ENCODE measurements at places on chromosomes 2 and 18.
A peak's percentile ranks its signal among the peaks of the same experiment; 100 is the strongest.

DNA sequence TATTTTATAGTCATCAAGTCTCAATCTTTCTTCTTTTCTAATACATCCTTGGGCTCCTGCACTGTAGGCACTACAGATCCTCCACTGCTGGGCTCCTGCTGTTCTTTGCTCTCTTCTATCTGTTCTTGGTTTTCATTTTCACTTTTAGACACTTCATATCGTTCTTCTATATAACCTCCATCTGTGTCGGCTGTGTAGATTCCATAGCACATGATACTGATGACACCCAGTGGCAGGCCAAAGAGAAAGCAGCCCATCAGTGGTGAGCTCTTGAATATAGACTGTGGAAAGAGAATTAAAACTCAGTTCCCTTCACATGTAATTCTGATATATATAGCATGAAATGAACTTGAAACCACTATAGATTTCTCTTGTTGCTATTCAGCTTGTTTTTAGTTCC, 38.0 kb downstream of the TMX3 start:
- H3K36me3 ChIP-seq, result peaks cover 3% of the 10 kb centered on the region
- H3K27me3 ChIP-seq, result no peaks in the 10 kb centered on the region
- no peak overlapping the region for H3K27ac ChIP-seq
- no peak for DNase-seq

DNA sequence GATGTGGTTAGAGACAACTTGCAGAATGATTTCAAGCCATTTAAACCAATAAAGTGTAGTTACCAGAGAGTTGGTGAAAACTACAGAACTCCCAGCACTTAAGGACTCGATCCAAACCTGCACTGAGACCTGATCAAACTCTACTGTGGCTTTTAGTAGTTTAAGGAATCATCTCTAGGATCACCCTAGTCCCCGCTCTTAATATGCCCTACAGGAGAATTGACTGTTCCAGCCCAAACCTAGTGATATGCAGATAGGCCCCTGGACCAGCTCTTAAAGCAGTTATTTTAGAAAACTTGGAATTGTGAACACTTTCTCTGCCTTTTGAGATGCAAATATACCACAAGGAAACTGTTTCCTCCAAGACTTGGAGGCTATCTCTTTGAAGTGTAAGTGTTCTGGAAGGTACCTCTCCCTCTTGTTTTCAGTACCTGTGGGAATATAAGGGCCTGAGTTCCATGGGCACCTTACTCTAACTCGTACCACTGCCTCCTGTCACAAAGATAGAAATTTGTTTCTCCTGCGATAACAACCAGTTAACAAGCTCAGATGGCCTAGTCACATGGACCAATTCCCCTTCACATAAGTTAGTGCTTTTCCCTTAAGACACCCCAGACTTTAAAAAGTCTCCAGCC, 1367.2 kb upstream of the SLC39A10 start:
- no peak overlapping the region for H3K4me3 ChIP-seq
- H3K4me1 ChIP-seq, result no peaks in the 10 kb centered on the region
- no peak for DNase-seq
- H3K27me3 ChIP-seq, result no peaks in the 10 kb centered on the region
- no peaks in the 10 kb centered on the region for H3K36me3 ChIP-seq

GRCh38 chr2:186697536-186697935, 3.7 kb downstream of the FAM171B start:
- H3K36me3 ChIP-seq, result no peaks in the 10 kb centered on the region
- DNase-seq, result no peak
- H3K27ac ChIP-seq, result no peak overlapping the region
- peaks cover 3% of the 10 kb centered on the region for H3K4me1 ChIP-seq

- no peak overlapping the region for H3K4me3 ChIP-seq
- peaks cover 16% of the 10 kb centered on the region for H3K36me3 ChIP-seq
- no peak for DNase-seq
- no peaks in the 10 kb centered on the region for H3K4me1 ChIP-seq
- H3K27me3 ChIP-seq, result no peaks in the 10 kb centered on the region
- no peak overlapping the region for H3K27ac ChIP-seq
Observed at GRCh38 chr2:201007584-201007998, 44.1 kb upstream of the ORC2 start.

- H3K36me3 ChIP-seq, result no peaks in the 10 kb centered on the region
- peak overlapping the region; percentile 83 for H3K27ac ChIP-seq
- DNase-seq, result peak; percentile 30
Observed at GRCh38 chr2:231483398-231484329, 19.4 kb upstream of the NCL start.

GRCh38 chr18:50662775-50663383, 103.0 kb downstream of the MAPK4 start:
- H3K4me3 ChIP-seq, result no peak overlapping the region
- no peaks in the 10 kb centered on the region for H3K27me3 ChIP-seq
- H3K4me1 ChIP-seq, result no peaks in the 10 kb centered on the region
- no peak overlapping the region for H3K27ac ChIP-seq
- DNase-seq, result no peak
- H3K36me3 ChIP-seq, result no peaks in the 10 kb centered on the region

DNA sequence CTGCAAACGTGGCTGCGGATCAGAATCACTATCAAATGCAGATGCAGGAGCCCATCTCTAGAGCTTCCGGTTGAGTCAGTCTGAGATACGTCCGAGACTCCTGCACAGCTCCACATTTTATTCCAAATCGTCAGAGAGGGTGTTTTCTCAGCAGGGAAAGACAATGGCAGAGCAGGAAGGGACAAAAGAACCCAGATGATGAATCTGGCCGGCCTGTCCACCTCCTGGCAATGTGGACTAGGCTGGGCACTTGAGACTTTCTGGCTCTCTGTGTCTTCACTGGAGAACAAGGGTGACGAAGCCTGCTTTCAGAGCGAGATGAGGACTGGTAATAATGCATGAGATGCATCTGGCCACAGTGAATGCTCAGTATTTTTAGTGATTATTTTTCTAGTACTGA, 255.9 kb upstream of the MYT1L start:
- H3K4me1 ChIP-seq, result no peaks in the 10 kb centered on the region
- no peaks in the 10 kb centered on the region for H3K36me3 ChIP-seq
- H3K27ac ChIP-seq, result no peak overlapping the region

GRCh38 chr18:76801567-76802505, 20.5 kb upstream of the ZNF236 start:
- H3K4me3 ChIP-seq, result peak overlapping the region; percentile 24
- peaks cover 5% of the 10 kb centered on the region for H3K4me1 ChIP-seq
- no peak overlapping the region for H3K27ac ChIP-seq
- H3K36me3 ChIP-seq, result no peaks in the 10 kb centered on the region
- no peak for DNase-seq
- H3K27me3 ChIP-seq, result no peaks in the 10 kb centered on the region

GRCh38 chr2:69209482-69209881, 177.5 kb downstream of the GFPT1 start:
- H3K4me1 ChIP-seq, result no peaks in the 10 kb centered on the region
- H3K4me3 ChIP-seq, result no peak overlapping the region
- no peaks in the 10 kb centered on the region for H3K36me3 ChIP-seq
- H3K27ac ChIP-seq, result no peak overlapping the region
- DNase-seq, result no peak
- H3K27me3 ChIP-seq, result no peaks in the 10 kb centered on the region

- no peak overlapping the region for H3K27ac ChIP-seq
- no peaks in the 10 kb centered on the region for H3K27me3 ChIP-seq
Observed at GRCh38 chr2:179571721-179572120, 289.7 kb downstream of the ZNF385B start.

DNA sequence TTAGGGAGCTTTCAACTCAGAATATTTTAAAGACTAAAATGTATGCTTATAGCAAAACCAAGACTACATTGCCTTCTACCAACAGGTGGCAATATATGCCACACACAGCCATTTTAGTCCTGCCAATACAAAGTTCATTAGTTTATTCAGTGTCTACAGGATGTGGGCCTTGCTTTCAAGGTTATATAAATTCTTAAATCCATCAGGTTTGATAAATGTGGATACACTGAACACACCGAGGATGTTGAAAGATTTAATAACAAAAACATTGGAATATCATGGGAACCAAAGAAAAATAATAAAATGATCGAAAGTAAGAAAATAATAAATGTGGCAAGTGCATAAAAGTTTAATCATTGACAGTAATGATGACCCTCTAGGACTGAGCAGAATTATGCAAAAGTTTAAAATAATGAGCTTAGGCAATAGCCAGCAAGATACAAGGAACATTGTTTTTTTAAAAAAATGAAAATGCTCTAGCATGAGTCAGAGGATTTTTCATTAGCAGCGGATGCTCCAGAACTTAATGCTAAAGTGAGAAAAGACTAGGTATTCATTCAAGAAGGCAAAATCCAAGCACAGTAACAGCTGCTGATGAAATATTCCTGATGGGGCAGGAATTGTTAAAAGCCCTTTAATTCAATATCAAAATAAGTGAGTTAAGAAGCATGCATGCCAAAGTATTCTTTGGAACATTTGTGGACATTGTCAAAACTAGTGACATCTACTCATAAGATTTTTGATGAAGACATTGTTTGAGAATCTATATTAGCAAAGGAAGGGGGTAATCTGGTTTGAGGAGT, 14.2 kb downstream of the SCN9A start:
- no peaks in the 10 kb centered on the region for H3K36me3 ChIP-seq
- no peak overlapping the region for H3K4me3 ChIP-seq
- no peak for DNase-seq
- H3K27me3 ChIP-seq, result no peaks in the 10 kb centered on the region

GRCh38 chr18:57859314-57859713, 56.2 kb upstream of the ATP8B1 start:
- H3K4me1 ChIP-seq, result no peaks in the 10 kb centered on the region
- no peak overlapping the region for H3K4me3 ChIP-seq
- no peaks in the 10 kb centered on the region for H3K36me3 ChIP-seq
- no peaks in the 10 kb centered on the region for H3K27me3 ChIP-seq

DNA sequence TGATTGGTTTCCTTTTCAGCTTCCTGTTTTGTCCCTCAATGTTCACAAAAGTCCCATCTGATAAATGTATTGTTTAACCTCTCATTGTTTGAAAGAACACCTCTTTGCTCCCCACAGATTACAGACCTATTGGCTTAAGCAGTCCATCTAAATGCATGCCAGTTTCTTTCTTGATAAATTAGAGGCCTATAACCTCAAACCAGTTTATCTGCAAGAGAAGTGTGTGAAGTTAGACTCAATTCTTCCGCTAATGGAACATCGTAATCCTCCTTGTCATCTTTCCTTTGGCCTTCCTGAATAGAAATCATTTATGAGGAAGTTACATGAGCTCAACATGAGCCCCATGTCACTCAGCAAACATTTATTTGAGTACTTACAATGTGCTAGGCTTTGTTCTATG, 74.0 kb downstream of the FRZB start:
- H3K36me3 ChIP-seq, result no peaks in the 10 kb centered on the region
- no peak overlapping the region for H3K4me3 ChIP-seq
- H3K27ac ChIP-seq, result no peak overlapping the region
- H3K4me1 ChIP-seq, result no peaks in the 10 kb centered on the region
- no peak for DNase-seq

- H3K27ac ChIP-seq, result no peak overlapping the region
- DNase-seq, result no peak
- H3K27me3 ChIP-seq, result no peaks in the 10 kb centered on the region
- H3K4me1 ChIP-seq, result no peaks in the 10 kb centered on the region
Observed at GRCh38 chr2:135637456-135638087, 104.1 kb upstream of the UBXN4 start.

GRCh38 chr2:173590276-173590861, 235.7 kb downstream of the CDCA7 start:
- H3K4me3 ChIP-seq, result no peak overlapping the region
- DNase-seq, result no peak
- H3K27me3 ChIP-seq, result no peaks in the 10 kb centered on the region
- H3K27ac ChIP-seq, result no peak overlapping the region
- no peaks in the 10 kb centered on the region for H3K4me1 ChIP-seq
- no peaks in the 10 kb centered on the region for H3K36me3 ChIP-seq

GRCh38 chr2:201127570-201127969, 11.6 kb downstream of the CFLAR start:
- no peaks in the 10 kb centered on the region for H3K27me3 ChIP-seq
- H3K36me3 ChIP-seq, result no peaks in the 10 kb centered on the region
- DNase-seq, result peak; percentile 59
- peak overlapping the region; percentile 76 for H3K27ac ChIP-seq
- peak overlapping the region; percentile 62 for H3K4me3 ChIP-seq
- peaks cover 75% of the 10 kb centered on the region for H3K4me1 ChIP-seq

- no peak overlapping the region for H3K4me3 ChIP-seq
- H3K36me3 ChIP-seq, result no peaks in the 10 kb centered on the region
- no peak for DNase-seq
- no peaks in the 10 kb centered on the region for H3K27me3 ChIP-seq
Observed at GRCh38 chr2:177430411-177430810, 37.8 kb downstream of the AGPS start.

DNA sequence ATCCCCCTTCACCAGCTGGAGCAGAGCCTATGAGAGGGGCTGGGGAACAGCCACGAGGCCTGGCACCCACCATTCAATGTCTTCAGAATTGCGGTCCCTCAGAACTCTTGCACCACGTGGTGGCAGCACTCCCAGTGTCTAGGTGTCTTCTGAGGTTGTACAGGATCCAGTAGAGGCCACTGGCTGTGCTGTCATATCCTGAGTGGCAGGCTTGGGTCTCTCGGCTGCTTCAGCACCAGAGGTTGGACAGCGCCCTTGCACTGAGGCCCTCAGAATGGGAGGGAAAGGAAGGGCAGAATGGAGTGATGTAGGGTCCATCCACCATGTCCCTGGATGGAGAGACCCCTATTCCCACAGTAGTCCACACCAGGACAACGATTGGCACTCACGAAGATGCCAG, 112.0 kb upstream of the TEKT4 start:
- H3K27ac ChIP-seq, result no peak overlapping the region
- no peak for DNase-seq
- H3K4me1 ChIP-seq, result no peaks in the 10 kb centered on the region
- H3K36me3 ChIP-seq, result no peaks in the 10 kb centered on the region

- DNase-seq, result no peak
- no peak overlapping the region for H3K4me3 ChIP-seq
- no peaks in the 10 kb centered on the region for H3K36me3 ChIP-seq
- H3K4me1 ChIP-seq, result no peaks in the 10 kb centered on the region
- H3K27me3 ChIP-seq, result no peaks in the 10 kb centered on the region
- no peak overlapping the region for H3K27ac ChIP-seq
Observed at GRCh38 chr2:187360286-187360685, 87.8 kb downstream of the CALCRL start.

All from naive thymus-derived CD4-positive, alpha-beta T cell (primary cell).